Prostate gland (tissue), 2 donors: ENCODE measurements at places on chromosomes 13 and 19. TPM values are rescaled to one million over a fixed set of nuclear protein-coding genes. Genes with fewer than 3 reads are reported as not detected.

F2RL3 gene
- 6.2 TPM for total RNA-seq

ALOX5AP gene
- 20.6 TPM for total RNA-seq

MCOLN1 gene
- 24.8 TPM for total RNA-seq

LILRA6 gene
- 0.23 TPM for total RNA-seq

PBX4 gene
- 2.6 TPM for total RNA-seq

ATXN8OS gene
- total RNA-seq = not detected

ZNF491 gene
- 1.6 TPM for total RNA-seq

SIGLEC14 gene
- 1.8 TPM for total RNA-seq

OR7C1 gene
- 5.1 TPM for total RNA-seq

GAPDHS gene
- total RNA-seq = not detected

TPP2 gene
- total RNA-seq = 31.4 TPM

FSD1 gene
- total RNA-seq = not detected

FGF22 gene
- total RNA-seq = not detected

RASIP1 gene
- total RNA-seq = 9.1 TPM

KLK2 gene
- total RNA-seq = 10,024 TPM

SPTBN4 gene
- total RNA-seq = 21.9 TPM

CEACAM4 gene
- total RNA-seq = 1.0 TPM

RASAL3 gene
- 2.8 TPM for total RNA-seq

CPB2 gene
- 0.85 TPM for total RNA-seq

PTGER1 gene
- 1.0 TPM for total RNA-seq

HIF3A gene
- total RNA-seq = 42.8 TPM

FCAR gene
- total RNA-seq = not detected

CYP4F12 gene
- total RNA-seq = 50.9 TPM

SLC10A2 gene
- not detected for total RNA-seq

SYT3 gene
- 4.4 TPM for total RNA-seq

CEACAM19 gene
- total RNA-seq = 8.1 TPM

ZNF581 gene
- total RNA-seq = 20.6 TPM

BCKDHA gene
- 72.5 TPM for total RNA-seq

LGALS14 gene
- total RNA-seq = not detected

BRME1 gene
- 12.6 TPM for total RNA-seq

WDR87 gene
- total RNA-seq = 2.0 TPM

CLEC11A gene
- 26.2 TPM for total RNA-seq

ZNF440 gene
- total RNA-seq = 17.5 TPM

ZNF284 gene
- total RNA-seq = 1.3 TPM

FXYD5 gene
- 18.8 TPM for total RNA-seq

PDX1 gene
- total RNA-seq = not detected

CLEC17A gene
- total RNA-seq = 0.14 TPM

ZNF439 gene
- total RNA-seq = 16.1 TPM

FUT2 gene
- total RNA-seq = 1.4 TPM

ZNF835 gene
- total RNA-seq = 4.5 TPM

MAG gene
- total RNA-seq = 13.9 TPM

FGF14 gene
- total RNA-seq = under 0.01 TPM

CGB3 gene
- not detected for total RNA-seq

PLPPR2 gene
- total RNA-seq = 33.9 TPM

PRKACA gene
- total RNA-seq = 34.8 TPM
